ENCODE measurements at places on chromosomes 7 and 10. TPM values are rescaled to one million over a fixed set of nuclear protein-coding genes. Genes with fewer than 3 reads are reported as not detected.

The SUN3 gene
- total RNA-seq = not detected

DNA sequence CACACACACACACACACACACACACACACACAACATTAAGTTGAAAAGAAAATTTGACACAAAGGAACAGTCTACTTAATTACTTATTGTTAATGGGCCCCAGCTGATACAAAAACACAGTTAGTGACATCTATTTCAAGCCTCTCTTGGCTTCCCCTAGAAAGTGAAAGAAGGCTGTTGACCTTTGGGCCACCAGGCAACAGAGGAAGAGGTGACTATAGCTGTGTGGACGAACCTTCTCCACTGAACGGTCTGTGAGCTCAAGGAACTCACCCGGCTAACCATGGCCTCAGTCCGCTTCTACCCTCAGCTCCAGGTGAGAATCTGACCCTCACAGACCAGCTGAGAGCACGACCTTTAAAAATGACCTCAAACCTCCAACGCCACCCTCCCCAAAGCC is 32.9 kb upstream of the CALN1 start:
- DNase-seq = no peak

DNA sequence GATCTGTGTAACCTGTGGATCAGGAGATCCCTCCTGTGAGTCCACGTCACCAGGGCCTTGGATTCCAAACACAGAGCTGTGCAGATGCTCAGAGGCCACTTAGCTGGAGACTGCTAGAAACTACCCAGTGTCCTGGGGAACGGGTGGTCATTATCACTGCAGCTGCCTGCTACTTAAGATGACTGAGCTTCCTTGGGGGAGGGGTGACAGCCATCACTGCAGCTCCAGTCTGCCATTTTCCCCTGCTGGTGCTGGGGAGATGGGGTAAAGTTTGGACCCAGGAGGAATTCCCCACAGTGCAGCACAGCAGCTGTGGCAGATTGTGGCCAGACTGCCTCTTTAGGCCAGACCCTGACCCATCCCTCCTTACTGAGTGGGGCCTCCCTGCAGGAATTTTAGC is 78.8 kb upstream of the VOPP1 start:
- no peak for DNase-seq

DNA sequence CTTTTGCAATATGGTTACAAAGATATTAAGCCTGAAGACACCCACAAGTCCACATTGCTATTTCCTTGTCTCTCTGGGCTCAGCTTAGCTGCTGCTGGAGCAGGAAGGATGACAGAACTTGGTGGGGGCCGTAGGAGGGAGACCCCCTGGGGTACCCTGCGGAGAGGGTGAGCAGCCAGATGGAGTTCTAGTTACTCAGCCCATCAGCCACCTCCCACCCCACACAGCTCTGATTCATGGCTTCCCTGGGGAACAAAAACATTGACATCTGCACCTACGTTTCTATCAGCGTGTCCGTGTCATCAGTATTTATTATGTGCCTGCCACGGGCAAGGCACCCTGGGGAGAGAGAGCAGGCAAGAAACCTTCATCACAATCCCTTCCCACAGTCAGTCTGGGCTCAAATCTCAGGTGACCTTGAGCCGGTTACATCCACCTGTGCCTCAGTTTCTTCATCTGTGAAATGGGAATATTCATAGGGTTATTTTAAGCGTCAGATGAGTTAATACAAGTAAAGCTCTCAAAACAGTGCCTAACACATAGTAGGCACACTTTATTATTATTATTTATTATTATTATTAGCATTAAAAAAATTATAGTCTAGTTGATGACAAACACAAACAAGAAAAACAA is 131.5 kb downstream of the C10orf105 start:
- no peak for DNase-seq

DNA sequence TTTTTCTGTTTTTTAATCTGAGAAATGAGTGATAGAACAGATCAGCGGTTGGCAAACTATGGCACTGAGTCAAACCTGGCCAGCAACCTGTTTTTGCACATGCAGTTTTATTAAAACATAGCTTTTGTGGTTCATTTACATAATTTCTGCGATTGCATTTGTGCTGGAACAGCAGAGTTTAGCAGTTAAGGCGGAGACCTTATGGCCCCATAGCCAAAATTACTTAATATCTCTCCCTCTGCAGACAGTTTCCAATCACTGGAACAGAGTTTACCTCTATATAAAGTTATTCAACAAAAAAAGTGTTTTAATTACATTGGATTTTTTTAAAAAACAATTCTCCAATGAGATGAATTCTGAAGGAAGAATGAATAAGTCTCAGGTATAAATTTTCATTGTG is 212.1 kb downstream of the DGKB start:
- DNase-seq = no peak

- peak; percentile 53 for DNase-seq
Observed at GRCh38 chr7:42843205-42843800, 68.6 kb downstream of the C7orf25 start.

DNA sequence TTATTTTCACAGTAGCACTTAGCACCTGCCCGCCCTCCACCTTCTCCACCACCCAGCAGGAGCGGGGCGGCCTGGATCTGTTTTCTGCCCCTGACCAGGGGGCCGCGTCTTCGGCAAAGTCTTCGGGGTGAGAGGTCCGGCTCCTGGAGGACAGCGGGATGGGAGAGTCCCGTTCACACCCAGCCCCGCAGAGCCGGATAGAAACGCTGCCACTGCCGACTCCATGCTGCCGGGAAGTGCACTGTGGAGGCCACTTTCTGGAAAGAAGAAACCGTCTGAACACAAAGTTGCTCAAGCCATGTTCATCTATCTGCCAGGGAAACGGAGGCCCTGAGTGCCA is 14.5 kb upstream of the ZNF273 start:
- no peak for DNase-seq

The GBX1 gene
- total RNA-seq = not detected

The GRK5 gene
- total RNA-seq = 29.1 TPM

DNA sequence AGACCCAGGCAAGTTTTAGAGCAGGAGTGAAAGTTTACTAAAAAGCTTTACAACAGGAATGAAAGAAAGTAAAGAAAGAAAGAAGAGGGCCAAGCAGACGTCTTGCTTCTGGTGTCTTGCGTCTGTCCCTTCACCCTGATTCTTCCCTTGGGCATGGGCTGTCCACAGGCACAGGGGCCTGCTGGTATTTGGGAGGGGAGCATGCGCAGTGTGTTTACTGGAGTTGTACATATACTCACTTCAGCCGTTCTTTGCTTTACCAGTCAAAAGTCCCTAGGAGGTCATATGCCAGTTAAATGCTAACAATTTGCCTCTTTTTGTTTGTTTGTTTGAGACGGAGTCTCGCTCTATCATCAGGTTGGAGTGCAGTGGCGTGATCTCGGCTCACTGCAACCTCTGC is 875.9 kb downstream of the REEP3 start:
- no peak for DNase-seq

DNA sequence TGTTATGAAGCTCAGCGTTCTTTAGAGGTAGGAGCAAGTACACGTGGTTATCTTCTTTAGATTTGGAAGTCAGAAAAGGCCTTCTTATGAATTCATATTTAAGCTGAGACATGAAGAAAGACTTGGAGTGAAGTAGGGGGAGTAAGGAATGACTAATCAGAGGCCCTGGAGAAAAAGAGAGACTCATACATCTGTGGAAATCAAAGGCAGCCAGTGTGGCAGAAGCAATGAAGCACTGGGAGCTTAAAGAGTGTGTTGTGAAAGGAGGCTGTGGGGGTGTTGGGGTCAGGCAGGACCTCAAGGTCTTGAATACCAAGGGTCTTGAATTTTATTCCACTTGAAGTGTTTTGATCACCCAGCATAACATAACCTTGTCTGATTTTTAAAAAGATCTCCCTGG is 35.7 kb upstream of the FGL2 start:
- no peak for DNase-seq

DNA sequence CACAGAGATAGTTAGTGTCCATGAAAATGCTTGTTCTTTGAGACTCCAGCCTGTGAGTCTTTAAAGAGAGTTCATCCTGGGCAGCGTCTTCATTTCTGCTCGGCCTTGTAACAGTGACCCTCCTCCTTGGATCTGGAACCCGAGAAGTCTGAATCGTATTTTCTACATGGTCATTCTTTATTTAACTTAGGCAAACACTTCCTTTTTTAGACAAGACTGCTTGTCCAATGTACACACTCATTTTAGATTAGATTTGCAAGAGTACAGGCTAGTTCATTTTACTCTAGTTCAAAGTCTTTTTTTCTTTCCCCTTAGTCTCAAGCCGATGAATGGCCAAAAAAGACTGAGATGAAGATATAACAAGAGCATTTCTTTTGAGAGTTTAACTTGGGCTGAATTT is 133.5 kb downstream of the CHN2 start:
- DNase-seq = no peak

GRCh38 chr10:102245082-102245931 is at the start of gene GBF1:
TSS of gene GBF1 (plus strand) at chr10:102245532. CDS start at chr10:102258939, 13,407 bp downstream.
- DNase-seq = peak; percentile 100

- DNase-seq = no peak
Observed at GRCh38 chr7:91892821-91893340, 12.4 kb upstream of the MTERF1 start.

- DNase-seq = peak; percentile 90
Observed at GRCh38 chr7:19327018-19327417, 181.8 kb upstream of the FERD3L start.

Measured in endothelial cell of umbilical vein (primary cell).